ENCODE measurements at places on chromosomes 12 and 14.

- no peak for DNase-seq
These were observed 38.9 kb upstream of the NTF3 start for GRCh38 chr12:5392961-5393360.

DNA sequence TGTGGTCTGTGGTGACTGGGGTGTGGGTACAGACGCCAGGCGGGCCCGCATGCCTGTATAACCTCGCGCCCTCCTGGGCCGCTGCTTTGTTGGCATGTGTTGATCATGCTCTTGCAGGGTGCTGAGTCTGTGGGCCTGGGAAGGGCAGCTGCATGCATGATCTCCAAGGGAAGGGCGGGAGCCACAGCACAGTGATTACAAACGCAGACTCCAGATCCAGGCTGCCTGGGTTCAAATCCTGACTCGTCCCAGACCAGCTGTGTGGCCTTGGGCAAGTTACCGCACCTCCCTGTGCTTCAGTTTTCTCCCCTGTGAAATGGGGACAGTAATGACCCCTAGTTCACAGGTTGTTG, 24.0 kb downstream of the ADGRD1 start:
- DNase-seq: no peak

DNA sequence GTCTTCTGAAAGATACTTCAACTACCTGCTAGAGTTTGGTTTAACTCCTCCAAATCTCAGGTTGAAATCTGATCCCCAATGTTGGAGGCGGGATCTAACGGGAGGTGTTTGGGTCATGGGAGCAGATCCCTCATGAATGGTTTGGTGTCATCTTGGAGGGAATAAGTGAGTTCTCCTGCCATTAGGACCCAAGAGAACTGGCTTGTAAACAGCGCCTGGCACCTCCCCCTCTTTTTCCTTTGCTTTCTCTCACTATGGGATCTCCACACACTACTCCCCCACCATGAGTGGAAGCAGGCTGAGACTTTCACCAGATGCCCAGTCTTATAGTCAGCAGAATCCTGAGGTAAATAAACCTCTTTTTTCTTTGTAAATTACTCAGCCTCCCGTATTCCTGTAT, 2.5 kb downstream of the CNIH1 start:
- DNase-seq: no peak

- DNase-seq: no peak
These were observed 1010.5 kb upstream of the NOVA1 start for GRCh38 chr14:27608377-27608776.

GRCh38 chr12:93526786-93527428, 45.6 kb upstream of the SOCS2 start:
- no peak for DNase-seq

GRCh38 chr12:54052438-54053002, 1.1 kb upstream of the HOXC4 start:
- DNase-seq: no peak

DNA sequence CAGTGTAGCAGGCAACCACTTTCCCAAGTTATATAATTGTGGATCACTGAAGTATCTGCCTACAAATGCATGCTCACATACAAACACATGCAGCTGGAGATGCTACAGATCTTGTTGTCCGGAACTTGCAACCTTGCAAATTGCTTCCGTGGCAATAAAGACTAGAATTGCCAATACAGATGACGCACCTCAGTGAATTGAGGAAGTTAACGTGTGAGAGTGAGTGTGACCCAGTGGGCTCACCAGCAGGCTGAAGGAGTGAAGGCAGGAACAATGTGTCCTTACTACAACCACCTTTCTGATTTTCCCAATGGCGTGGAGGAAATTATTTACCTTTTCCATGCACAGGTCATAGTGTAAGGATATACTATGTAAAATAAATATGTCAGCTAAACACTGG, 89.4 kb upstream of the GRIP1 start:
- DNase-seq: no peak

Measured in inflammatory macrophage (primary cell).